ENCODE measurements at places on chromosomes 12 and 14.

DNA sequence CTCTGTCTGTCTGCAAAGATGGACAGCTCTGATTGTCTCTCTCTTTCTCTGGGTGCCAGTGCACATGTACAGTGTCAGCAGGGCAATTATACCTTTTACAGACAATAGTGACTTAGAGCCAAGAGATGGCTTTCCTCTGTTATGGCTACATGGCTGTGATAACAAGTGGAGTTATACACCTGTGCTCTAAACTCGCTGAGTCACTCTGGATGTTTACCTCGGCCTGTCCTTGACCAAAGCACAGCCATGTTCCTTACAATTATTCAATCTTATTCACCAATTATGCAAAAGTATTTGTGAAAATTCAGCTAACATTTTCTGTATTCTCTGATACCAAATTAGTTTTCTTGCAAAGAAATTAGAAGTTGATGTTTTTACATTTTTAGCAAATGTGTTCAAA lies 475.5 kb upstream of the CCDC196 start:
- DNase-seq = no peak

DNA sequence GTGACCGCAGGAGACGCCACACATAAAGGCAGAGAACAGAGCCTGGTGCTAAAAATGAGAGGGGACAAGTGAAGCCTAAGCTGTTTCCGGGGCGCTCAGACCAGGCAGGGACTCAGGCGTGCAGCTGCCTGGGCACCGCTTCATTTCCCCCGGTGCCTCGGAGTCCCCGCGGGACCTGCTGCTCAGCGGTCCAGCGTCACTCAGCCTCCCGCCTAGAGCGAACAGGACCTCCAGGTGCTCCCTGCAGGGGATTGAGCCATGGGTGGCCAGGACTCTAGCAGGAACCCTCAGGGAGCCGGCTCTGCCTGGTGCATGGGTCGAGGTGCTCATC lies 31.0 kb downstream of the CCDC85C start:
- DNase-seq = no peak

DNA sequence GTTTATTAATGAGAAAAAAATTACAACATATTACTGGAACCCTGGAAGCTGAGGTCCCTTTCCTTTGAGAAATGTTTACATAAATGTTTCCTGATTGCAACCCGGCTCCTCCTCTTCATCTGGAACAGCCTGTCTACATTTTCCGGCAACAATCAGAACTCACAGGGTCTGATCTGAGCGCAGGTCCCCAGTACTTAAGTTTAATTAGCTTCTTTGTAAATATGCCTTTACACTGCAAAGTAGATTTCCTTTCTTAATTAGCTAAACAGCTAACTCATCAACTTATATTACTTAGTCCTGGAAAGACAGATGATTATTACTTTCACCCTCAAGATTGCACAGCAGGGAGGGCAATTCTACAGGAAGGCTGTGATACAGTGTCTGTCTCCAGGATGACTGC lies 213.0 kb downstream of the MON2 start:
- DNase-seq = no peak

GRCh38 chr12:75437564-75437963 lies 43.0 kb upstream of the GLIPR1 start:
- DNase-seq = peak; percentile 51

- DNase-seq = no peak
These were observed 3.5 kb upstream of the ASB8 start for GRCh38 chr12:48160807-48161206.

GRCh38 chr14:51012055-51012454 lies 67.8 kb upstream of the PYGL start:
- no peak for DNase-seq

DNA sequence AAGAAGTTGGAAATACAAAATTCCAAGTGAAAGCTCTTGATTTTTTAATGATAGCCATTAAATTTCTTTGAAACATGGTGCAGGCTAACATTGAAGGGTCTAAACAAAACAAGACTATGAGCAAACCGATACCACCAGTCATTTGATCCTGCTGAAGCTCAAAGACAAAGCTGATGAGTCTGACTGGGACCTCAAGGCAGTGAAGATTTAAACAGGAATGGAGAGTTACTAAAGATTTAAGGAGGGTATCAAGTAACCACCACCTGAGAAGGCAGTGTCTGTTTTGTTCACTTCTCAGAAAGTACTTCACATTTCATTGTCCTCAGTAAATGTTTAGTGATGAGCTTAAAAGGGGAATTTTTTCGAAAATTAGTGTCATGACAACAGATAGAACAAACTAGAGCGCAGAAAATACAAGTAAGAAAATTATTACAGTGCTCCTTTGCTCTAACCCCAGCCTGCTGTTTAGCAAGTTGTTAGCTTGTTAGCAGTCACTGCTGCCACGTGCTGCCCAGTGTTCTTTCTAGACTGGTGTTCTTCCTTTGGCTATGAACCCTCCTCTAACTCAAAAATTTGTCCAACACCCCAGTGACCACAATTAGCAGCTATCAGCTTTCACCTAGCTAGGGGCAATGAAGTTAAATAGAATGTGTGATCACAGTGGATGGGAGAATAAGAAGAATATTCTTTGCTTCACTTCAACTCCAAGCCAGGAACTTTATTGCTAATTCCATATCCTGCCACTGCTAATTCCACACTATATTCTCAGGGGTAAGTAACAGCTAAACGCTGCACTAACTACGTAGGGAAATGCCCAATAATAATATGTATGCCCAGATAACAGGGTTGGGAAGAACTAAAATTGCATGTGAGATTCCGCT lies 41.1 kb downstream of the YAF2 start:
- no peak for DNase-seq

All from T-helper 2 cell (primary cell).